Cardiac muscle cell (in vitro differentiated cells and primary cell): ENCODE measurements at places on chromosomes 3 and 15. TPM values are rescaled to one million over a fixed set of nuclear protein-coding genes. Genes with fewer than 3 reads are reported as not detected.

Gene SQOR
- 0.73 and 3.3 TPM in 2 replicates for polyA plus RNA-seq

Gene ALDH1A2
- 3.5 TPM in 2 replicates for polyA plus RNA-seq

Gene SSUH2
- polyA plus RNA-seq = not detected in 2 replicates

Gene C3orf49
- polyA plus RNA-seq = not detected in 2 replicates

Gene OXSM
- 17.6 and 17.7 TPM in 2 replicates for polyA plus RNA-seq

Gene SLC12A1
- not detected in 2 replicates for polyA plus RNA-seq

Gene ACSBG1
- 0.12 and 0.13 TPM in 2 replicates for polyA plus RNA-seq

Gene INAFM2
- 186 and 330 TPM in 2 replicates for polyA plus RNA-seq
